ENCODE measurements at places on chromosomes 5 and 9. TPM values are rescaled to one million over a fixed set of nuclear protein-coding genes. Genes with fewer than 3 reads are reported as not detected.

The SAPCD2 gene
- total RNA-seq, result 20.8 TPM

The CACNA1B gene
- total RNA-seq, result 3.6 TPM

The HTR4 gene
- not detected for total RNA-seq

The CER1 gene
- total RNA-seq, result 2,562 TPM

The SUSD3 gene
- total RNA-seq, result 6.3 TPM

The COL5A1 gene
- 57.3 TPM for total RNA-seq

The GOLGA2 gene
- total RNA-seq, result 149 TPM

The GNA14 gene
- total RNA-seq, result 0.62 TPM

The ZNF454 gene
- 0.86 TPM for total RNA-seq

The FOXD4 gene
- total RNA-seq, result 0.47 TPM

The ORM2 gene
- total RNA-seq, result 0.59 TPM

The UGT3A1 gene
- 4.7 TPM for total RNA-seq

The CDKN2B-AS1 gene
- total RNA-seq, result not detected

The ZFR gene
- 53.1 TPM for total RNA-seq

The PLPP1 gene
- total RNA-seq, result 30.0 TPM

The RNF183 gene
- total RNA-seq, result 0.50 TPM

The STARD4 gene
- 29.0 TPM for total RNA-seq

The NR2F1-AS1 gene
- 1.4 TPM for total RNA-seq

The PCDHGA9 gene
- 3.8 TPM for total RNA-seq

The ECM2 gene
- total RNA-seq, result 1.9 TPM

The CCNO gene
- total RNA-seq, result 4.6 TPM

The C9orf153 gene
- total RNA-seq, result 0.37 TPM

The ANKH gene
- total RNA-seq, result 25.0 TPM
